ENCODE measurements at places on chromosomes 5 and 9.

DNA sequence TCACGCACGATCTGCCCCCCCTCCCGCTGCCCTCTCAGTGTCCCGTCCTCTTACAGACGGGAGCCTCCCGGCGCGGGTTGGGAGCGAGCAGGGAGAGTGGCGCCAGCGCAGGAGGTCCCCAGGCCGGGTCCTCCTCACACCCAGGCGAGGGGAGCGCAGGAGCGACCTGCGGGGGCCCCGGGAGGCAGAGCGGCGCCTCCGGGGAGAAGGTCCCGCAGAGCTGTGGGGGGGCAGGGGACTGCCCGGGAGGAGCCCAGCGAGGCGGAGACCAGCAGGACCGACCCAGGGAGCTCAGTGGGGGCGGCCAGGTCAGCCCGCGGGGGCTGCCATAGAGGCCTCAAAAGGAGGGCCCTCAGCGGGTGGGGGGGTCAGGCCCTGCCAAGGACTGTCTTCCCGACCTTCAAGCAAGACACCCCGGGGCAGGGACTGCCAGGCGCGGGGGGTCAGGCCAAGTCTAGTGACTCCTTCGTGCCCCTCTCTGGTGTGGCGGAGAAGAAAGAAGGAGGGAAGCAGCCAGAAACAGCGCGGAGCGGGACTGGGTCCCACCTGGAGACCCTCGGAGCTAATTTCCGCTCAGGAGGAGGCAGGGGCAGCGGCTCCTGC is 123.3 kb upstream of the ERCC6L2 start:
- no peak for DNase-seq

- no peak for DNase-seq
Observed at GRCh38 chr9:110742741-110743371, 74.3 kb downstream of the MUSK start.

DNA sequence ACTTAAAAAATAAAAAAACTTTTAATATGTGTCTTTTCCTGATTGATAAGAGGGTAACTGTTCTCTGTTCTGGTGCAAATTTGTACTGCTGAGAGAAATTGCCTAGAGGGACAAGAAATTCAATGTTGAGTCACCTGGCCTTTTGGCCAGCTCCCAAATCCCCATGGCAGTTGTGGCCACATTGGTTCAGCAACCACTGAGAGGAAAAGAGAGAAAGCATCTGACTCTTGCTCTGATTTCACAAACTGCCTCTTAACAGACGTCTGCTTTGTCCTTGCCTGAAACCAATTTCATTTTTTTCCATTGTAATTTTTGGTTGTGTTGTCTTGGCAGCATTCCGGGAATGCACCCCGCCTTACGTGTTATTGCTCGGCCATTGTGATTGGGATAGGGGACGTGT is 42.4 kb downstream of the NTRK2 start:
- DNase-seq = no peak

DNA sequence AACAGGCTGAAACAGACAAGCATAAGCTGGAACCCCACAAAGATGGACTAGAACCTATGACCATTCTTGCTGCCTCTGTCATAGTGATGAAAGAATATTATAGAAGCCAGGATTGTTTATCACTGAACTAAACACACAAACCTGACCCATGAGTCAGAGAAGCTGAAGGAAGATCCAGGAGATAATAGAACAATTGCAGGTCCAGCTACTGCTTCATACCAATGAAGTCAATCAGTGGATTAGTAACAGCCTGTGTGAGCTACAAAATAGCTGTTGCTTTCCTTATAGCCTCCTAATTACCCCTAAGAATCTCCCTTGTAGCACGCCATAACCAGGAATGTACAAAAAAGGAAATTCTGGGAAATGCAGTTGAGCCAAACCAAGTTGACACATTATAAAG is 459.9 kb upstream of the ZNF462 start:
- no peak for DNase-seq

- no peak for DNase-seq
Observed at GRCh38 chr9:12862611-12863410, 88.0 kb downstream of the LURAP1L start.

GRCh38 chr9:109926421-109926869 is 146.4 kb downstream of the PALM2AKAP2 start:
- DNase-seq = no peak

GRCh38 chr5:19625562-19625961 is 362.4 kb downstream of the CDH18 start:
- DNase-seq = no peak

GRCh38 chr5:65288657-65289056 is 193.1 kb downstream of the ADAMTS6 start:
- no peak for DNase-seq

- no peak for DNase-seq
Observed at GRCh38 chr5:21452449-21452848, 1400.7 kb downstream of the CDH12 start.

- no peak for DNase-seq
Observed at GRCh38 chr5:164220522-164220921, 715.1 kb downstream of the MAT2B start.

DNA sequence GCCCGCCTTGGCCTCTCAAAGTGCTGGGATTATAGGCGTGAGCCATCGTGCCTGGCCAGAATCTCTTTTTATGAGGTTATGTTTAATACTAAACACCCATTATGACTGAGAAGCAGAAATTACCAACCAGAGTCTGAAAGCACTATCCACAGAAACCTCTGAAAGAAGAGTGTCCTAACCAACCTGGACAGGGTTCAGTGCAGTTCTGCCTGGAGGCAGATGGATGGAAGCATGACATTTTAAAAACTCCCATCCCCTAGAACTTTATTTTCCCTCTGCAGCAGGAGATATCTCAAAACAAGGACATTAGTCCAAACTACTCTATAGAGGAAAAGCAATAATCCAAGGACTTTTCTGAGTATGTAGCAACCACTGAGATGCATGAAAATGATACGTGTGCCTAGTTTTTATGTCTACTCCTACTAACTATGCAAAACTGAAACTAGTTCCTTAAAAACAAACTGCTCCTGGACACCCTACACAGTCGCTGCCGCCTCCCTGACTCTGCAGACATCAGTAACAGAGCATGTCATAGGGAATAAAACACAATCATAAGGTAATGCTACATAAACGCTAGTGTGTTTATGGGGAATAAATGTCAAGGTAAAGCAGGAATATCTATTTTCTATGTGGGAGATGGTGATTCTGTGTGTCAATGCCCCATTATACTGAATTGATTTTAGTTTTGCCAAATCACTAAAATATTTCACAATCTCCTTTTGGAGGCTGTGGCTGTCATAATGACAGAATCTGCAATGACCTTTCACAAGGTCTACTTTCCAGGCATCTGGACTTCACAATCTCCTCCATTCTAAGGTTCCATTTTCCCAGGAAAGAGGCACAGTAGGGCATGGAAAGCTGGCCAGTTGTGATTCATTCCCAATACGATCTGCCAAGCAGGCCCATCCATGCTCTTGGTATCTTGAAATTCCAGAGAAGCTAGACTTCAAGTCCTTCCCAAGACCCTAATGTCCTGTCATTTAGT is 122.8 kb downstream of the SIL1 start:
- no peak for DNase-seq

GRCh38 chr5:118818604-118819003 is 169.7 kb downstream of the DTWD2 start:
- DNase-seq = no peak

GRCh38 chr5:102722931-102723330 is 32.2 kb upstream of the PAM start:
- no peak for DNase-seq

DNA sequence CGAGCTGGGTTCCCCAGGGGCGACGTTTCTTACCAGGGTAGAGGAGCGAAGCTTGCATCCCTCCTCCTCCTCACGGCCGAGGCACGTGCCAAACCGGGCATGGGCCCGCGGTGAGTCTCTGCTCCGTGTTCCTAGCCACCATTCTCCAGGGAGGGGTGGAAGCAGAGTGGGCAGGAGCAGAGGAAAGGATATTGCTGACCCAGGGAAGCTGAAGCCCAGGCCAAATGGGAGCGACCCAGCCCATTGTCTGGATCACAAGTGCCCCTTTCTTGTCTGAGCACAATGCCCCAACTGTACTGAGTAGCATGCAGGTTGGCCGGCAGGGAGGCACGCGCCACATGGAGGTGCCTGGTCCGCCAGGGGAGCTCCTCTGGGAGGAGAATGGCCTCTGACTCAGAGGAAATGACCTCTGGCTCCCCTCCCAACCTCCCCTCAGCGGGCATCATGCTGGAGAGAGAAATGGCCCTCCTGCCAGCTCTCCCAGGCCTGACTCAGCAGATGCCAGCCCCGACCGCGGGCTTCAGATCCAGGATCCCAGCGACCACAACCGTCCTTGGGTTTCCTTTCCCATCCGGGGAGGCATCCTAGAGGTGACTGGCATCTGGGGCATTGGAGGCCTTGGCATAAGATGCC is 1.1 kb downstream of the PRR7 start:
- DNase-seq = peak; percentile 88

- no peak for DNase-seq
Observed at GRCh38 chr5:42121401-42121800, 196.3 kb downstream of the FBXO4 start.

DNA sequence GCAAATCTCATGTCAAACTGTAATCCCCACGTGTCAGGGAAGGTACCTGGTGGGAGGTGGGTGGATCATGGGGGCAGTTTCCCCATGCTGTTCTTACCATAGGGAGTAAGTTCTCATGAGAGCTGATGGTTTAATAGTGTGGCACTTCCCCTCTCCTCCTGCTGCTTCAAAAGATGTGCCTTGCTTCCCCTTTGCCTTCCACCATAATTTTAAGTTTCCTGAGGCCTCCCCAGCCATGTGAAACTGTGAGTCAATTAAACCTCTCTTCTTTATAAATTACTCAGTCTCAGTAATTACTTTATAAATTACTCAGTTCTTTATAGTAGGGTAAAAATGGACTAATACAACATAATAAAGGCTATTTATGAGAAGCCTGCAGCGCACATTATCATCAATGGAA is 7.1 kb upstream of the CNTRL start:
- no peak for DNase-seq
